ENCODE measurements at places on chromosomes 5 and 9. TPM values are rescaled to one million over a fixed set of nuclear protein-coding genes. Genes with fewer than 3 reads are reported as not detected.

ABO gene
- not detected for total RNA-seq

SMIM33 gene
- total RNA-seq: not detected

SPINK7 gene
- not detected for total RNA-seq

TIFAB gene
- not detected for total RNA-seq

NSMF gene
- total RNA-seq: 86.1 TPM

LRRC19 gene
- not detected for total RNA-seq

MYOT gene
- total RNA-seq: not detected

VLDLR gene
- total RNA-seq: 97.7 TPM

- no peak overlapping the region for H3K4me3 ChIP-seq
- no peaks in the 10 kb centered on the region for H3K4me1 ChIP-seq
- no peak overlapping the region for H3K27ac ChIP-seq
- peaks cover 5% of the 10 kb centered on the region for H3K27me3 ChIP-seq
These were observed 104.6 kb upstream of the FAM174A start for GRCh38 chr5:100430268-100431195.

DNA sequence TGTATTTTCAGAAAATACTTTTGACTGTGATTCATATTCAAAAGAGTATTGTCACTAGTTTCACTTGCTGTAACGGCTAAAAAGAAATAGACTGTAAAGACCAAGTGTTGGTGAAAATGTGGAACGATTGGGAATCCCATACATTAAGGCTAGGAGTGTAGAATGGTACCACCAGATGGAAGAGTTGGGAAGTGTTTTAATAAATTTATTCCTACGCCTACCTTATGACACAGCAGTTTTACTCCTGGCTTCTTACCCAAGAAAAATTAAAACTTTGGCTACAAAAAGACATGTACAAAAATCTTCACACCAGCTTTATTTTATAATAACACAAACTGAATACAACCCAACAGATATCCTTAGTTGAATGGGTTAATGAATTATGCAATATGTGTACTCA is 256.2 kb downstream of the TAF11L14 start:
- H3K4me3 ChIP-seq: no peak overlapping the region
- no peaks in the 10 kb centered on the region for H3K27me3 ChIP-seq
- no peak for DNase-seq
- no peaks in the 10 kb centered on the region for H3K4me1 ChIP-seq
- no peak overlapping the region for H3K27ac ChIP-seq

GRCh38 chr5:168802337-168802736 is 223.2 kb upstream of the PANK3 start:
- peaks cover 11% of the 10 kb centered on the region for H3K4me1 ChIP-seq
- H3K27me3 ChIP-seq: no peaks in the 10 kb centered on the region
- peaks cover 28% of the 10 kb centered on the region for H3K36me3 ChIP-seq
- no peak overlapping the region for H3K4me3 ChIP-seq

- no peaks in the 10 kb centered on the region for H3K36me3 ChIP-seq
- no peaks in the 10 kb centered on the region for H3K27me3 ChIP-seq
These were observed 213.1 kb upstream of the GAS1 start for GRCh38 chr9:87160148-87161102.

GRCh38 chr5:178416206-178416882 is 173.8 kb downstream of the COL23A1 start:
- no peak overlapping the region for H3K27ac ChIP-seq
- peaks cover 27% of the 10 kb centered on the region for H3K27me3 ChIP-seq
- H3K36me3 ChIP-seq: no peaks in the 10 kb centered on the region
- peaks cover 2% of the 10 kb centered on the region for H3K4me1 ChIP-seq
- H3K4me3 ChIP-seq: no peak overlapping the region

DNA sequence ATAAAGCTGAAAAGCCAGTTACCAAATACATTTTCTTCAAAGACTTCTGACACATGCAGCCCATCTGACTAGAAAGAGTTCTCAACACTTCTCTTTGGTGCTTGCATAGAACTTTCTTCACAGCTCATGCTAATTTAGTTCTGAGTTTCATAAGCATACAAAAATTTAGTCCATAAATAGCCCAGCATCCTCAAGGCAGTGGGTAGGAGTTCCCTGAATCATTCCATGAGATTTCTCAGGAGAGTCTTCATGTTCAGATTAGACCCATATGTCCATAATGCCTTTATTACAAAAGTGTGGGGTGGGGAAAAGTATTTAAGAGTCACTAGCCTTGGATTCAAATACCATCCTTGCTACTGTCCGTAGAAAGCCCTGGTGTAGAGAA is 290.2 kb upstream of the RGMB start:
- DNase-seq: no peak
- H3K36me3 ChIP-seq: no peaks in the 10 kb centered on the region
- H3K27ac ChIP-seq: no peak overlapping the region

GRCh38 chr5:112642885-112643284 is 94.8 kb upstream of the APC start:
- H3K4me1 ChIP-seq: peaks cover 13% of the 10 kb centered on the region
- H3K36me3 ChIP-seq: no peaks in the 10 kb centered on the region
- DNase-seq: no peak
- H3K27me3 ChIP-seq: peaks cover 3% of the 10 kb centered on the region

DNA sequence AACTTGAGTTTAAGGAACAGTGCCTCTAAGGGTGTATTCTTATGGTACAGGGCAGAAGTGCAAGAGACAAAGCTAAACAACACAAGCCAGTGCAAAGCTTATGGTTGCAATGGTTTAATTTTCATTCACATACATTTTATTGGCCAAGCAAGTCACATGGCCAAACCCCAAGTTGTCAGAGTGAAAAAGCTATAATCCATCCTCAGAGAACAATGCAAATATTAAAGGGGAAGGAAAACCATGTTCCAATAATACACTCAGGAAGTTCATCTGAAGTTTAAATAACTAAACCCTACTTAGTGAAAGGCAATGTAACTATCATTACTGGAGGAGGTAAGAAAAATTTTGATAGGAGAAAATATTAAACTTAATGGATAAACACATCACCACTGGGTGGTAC is 26.6 kb upstream of the TLR4 start:
- DNase-seq: no peak
- no peak overlapping the region for H3K27ac ChIP-seq
- peaks cover 19% of the 10 kb centered on the region for H3K4me1 ChIP-seq
- peaks cover 2% of the 10 kb centered on the region for H3K27me3 ChIP-seq

GRCh38 chr5:102295534-102296177 is 428 bp downstream of the SLCO4C1 start:
- peak overlapping the region; percentile 79 for H3K4me3 ChIP-seq
- no peak overlapping the region for H3K27ac ChIP-seq

- DNase-seq: no peak
- no peaks in the 10 kb centered on the region for H3K27me3 ChIP-seq
- H3K27ac ChIP-seq: no peak overlapping the region
- H3K36me3 ChIP-seq: peaks cover 21% of the 10 kb centered on the region
These were observed 88.7 kb downstream of the GPBP1 start for GRCh38 chr5:57262541-57262940.

GRCh38 chr5:176899296-176899891 is at the start of gene HK3:
Gene HK3 (minus strand): TSS chr5:176899346. CDS start chr5:176896159, 3,187 bp downstream.
- H3K27ac ChIP-seq: no peak within 1 kb of the TSS
- H3K36me3 ChIP-seq: peaks cover 16% of the 10 kb centered on the region
- no peak for DNase-seq
- H3K4me3 ChIP-seq: no peak within 1 kb of the TSS

DNA sequence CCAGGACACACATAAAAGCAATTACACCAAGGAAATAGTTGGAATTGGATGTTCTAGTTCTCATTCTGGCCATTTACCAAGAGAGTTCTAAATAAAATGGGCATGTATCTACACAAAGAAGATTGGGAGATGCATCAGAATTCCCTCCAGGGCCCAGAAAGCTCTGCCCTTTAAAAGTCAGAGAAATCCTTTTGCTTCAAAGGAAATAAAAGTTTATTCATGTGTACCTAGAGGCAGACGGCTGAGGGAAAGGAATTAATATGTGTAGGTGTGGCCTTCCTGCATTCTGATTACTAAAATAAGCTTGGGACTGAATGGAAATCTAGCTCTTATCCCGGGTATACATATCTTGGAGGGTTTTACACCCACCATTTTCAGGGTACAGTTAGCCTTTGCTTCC is 719.4 kb downstream of the SEMA5A start:
- peaks cover 11% of the 10 kb centered on the region for H3K36me3 ChIP-seq
- H3K4me3 ChIP-seq: no peak overlapping the region
- peaks cover 59% of the 10 kb centered on the region for H3K4me1 ChIP-seq
- no peaks in the 10 kb centered on the region for H3K27me3 ChIP-seq
- H3K27ac ChIP-seq: peak overlapping the region; percentile 6

DNA sequence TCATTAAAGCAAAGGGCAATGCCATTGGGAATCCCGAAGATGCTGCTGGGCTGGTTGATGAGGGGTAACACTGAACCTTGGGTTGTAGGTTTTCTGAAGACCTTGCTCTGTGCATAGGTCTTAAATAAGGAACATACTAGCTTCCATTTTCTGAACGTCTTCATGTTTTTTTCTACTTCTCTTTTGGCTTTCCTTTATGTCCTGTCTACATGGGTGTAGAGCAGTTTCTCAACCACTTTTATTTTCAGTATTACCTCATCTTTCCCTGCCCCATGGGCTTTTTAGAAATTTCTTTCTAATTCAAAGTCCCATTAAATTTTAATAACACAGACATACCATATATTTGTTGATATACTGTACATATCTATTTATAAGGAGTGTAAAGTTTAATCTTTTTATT is at the start of gene IFNA14:
Gene IFNA14, minus strand, starts transcription at position 95 of the 400 bp plus-strand sequence. Its CDS starts 70 bp downstream, at position 25.
- no peak within 1 kb of the TSS for H3K4me3 ChIP-seq
- no peaks in the 10 kb centered on the region for H3K36me3 ChIP-seq
- H3K27ac ChIP-seq: no peak within 1 kb of the TSS
- H3K27me3 ChIP-seq: peaks cover 45% of the 10 kb centered on the region
- no peaks in the 10 kb centered on the region for H3K4me1 ChIP-seq
- no peak for DNase-seq

- no peak for DNase-seq
- no peaks in the 10 kb centered on the region for H3K27me3 ChIP-seq
- H3K36me3 ChIP-seq: no peaks in the 10 kb centered on the region
- no peak overlapping the region for H3K27ac ChIP-seq
- no peak overlapping the region for H3K4me3 ChIP-seq
These were observed 9.7 kb upstream of the CTNNA1 start for GRCh38 chr5:138743484-138743883.

GRCh38 chr5:177290816-177291596 is 12.5 kb downstream of the RAB24 start:
- H3K27me3 ChIP-seq: no peaks in the 10 kb centered on the region
- no peak for DNase-seq
- H3K4me1 ChIP-seq: no peaks in the 10 kb centered on the region
- H3K4me3 ChIP-seq: no peak overlapping the region

DNA sequence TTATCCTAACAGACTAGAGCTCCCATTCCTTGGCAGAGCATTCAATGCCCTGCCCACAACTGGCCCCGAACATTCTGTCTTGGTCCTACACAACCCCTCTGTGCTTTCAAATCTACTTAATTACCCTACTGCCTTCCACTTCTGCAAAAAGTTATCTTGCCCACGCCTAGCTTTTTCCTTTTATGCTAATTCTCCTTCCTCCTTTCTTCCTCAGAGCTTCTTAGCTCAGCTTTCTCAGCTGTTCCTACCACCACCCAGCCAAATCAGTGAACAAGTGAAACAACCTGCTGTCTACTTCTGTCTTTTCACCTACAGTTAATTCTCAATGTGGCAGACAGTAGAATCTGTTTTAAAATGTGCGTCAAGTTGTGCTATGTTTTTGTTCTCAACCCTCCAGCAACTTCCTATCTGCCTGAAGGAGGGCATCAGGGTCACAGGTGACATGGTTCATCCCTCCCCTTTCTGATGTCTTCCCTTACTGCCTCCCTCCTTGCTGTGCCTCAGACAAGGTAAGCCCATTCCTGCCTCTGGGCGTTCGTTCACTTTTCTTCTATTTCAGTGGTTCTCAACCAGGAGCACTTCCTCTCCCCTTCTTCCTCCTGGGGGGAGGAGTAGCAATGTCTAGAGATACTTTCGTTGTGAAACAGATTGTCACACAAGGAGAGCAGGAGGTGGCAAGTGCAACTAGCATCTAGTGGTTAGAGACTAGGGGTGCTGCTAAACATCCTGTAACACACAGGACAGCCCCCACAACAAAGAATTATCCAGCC is 1.3 kb upstream of the REEP5 start:
- peaks cover 33% of the 10 kb centered on the region for H3K4me1 ChIP-seq
- peak overlapping the region; percentile 7 for H3K4me3 ChIP-seq
- H3K36me3 ChIP-seq: peaks cover 3% of the 10 kb centered on the region
- no peak overlapping the region for H3K27ac ChIP-seq
- no peaks in the 10 kb centered on the region for H3K27me3 ChIP-seq

DNA sequence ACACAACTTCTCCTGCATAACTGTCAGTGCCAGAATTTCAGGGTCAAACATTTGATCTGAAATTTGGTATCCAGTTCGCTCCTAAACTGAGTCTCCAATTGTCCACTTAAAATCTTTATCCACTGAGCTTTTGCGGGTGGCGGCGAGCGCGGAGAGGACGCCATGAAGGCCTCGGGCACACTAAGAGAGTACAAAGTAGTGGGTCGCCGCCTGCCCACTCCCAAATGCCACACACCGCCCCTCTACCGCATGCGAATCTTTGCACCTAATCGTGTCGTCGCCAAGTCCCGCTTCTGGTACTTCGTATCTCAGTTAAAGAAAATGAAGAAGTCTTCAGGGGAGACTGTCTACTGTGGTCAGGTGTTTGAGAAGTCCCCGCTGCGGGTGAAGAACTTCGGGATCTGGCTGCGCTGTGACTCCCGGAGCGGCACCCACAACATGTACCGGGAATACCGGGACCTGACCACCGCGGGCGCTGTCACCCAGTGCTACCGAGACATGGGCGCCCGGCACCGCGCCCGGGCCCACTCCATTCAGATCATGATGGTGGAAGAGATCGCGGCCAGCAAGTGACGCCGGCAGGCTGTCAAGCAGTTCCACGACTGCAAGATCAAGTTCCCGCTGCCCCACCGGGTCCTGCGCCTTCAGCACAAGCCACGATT is 913.7 kb upstream of the DMAC1 start:
- no peaks in the 10 kb centered on the region for H3K27me3 ChIP-seq
- H3K36me3 ChIP-seq: no peaks in the 10 kb centered on the region
- no peak overlapping the region for H3K4me3 ChIP-seq
- H3K27ac ChIP-seq: no peak overlapping the region

DNA sequence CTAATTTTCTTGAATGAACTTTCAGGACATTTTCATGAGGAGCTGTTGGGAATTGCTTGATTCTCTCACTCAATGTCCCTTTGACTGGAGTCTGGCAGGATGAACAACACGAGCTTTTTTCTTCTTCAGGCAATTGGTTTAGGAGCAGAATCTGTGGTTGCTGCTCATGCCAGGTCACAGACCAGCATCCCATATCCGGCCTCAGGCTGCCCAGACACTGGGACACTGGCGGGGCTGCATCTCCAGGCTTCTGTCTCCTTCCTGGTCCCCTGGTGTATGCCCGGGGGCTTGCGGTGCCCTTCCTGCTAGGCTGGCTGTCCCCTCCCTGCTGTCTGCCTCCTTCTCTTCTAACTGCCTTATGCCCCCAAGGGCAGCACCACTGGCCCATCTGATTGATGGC is 311.5 kb upstream of the DAP start:
- no peak overlapping the region for H3K27ac ChIP-seq
- H3K4me1 ChIP-seq: no peaks in the 10 kb centered on the region
- DNase-seq: no peak

DNA sequence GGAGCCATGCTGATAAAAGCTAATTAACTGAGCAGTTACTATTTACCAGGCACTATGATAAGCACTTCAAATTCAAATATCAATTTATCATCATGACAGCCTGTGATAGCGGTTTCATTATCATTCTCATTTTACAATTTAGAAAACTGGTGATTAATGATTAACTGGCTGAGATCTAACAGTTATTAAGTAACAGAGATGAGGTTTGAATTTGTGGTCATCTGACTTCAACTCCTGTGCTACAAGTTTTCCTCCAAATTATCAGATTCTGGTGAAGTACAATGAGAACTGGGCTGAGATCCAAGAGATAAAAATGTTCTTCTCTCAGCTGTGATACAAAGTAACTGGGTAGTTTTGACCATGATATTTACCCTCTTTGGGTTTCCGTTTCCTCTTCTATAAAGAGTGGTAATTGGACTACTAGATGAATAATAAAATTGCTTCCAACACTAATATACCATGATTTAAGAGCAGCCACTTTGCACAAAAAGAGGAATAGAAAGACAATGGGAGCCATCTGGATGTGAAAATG is 74.5 kb upstream of the CCNG1 start:
- peaks cover 18% of the 10 kb centered on the region for H3K27me3 ChIP-seq
- no peak overlapping the region for H3K27ac ChIP-seq
- no peak overlapping the region for H3K4me3 ChIP-seq

Measured in chondrocyte (in vitro differentiated cells).